Activated T-helper 9 cell treated with anti-CD3 and anti-CD28 coated beads, Interleukin-2, amount 50 U/mL, for 16 hours (primary cell): ENCODE measurements at places on chromosomes 16 and 17.
A peak's percentile ranks its signal among the peaks of the same experiment; 100 is the strongest.

GRCh38 chr16:3508736-3509135, 7.9 kb downstream of the CLUAP1 start:
- DNase-seq, result no peak

- DNase-seq, result no peak
Observed at GRCh38 chr17:15112846-15113617, 152.1 kb downstream of the PMP22 start.

- DNase-seq, result no peak
Observed at GRCh38 chr16:85507342-85507741, 105.8 kb upstream of the GSE1 start.

DNA sequence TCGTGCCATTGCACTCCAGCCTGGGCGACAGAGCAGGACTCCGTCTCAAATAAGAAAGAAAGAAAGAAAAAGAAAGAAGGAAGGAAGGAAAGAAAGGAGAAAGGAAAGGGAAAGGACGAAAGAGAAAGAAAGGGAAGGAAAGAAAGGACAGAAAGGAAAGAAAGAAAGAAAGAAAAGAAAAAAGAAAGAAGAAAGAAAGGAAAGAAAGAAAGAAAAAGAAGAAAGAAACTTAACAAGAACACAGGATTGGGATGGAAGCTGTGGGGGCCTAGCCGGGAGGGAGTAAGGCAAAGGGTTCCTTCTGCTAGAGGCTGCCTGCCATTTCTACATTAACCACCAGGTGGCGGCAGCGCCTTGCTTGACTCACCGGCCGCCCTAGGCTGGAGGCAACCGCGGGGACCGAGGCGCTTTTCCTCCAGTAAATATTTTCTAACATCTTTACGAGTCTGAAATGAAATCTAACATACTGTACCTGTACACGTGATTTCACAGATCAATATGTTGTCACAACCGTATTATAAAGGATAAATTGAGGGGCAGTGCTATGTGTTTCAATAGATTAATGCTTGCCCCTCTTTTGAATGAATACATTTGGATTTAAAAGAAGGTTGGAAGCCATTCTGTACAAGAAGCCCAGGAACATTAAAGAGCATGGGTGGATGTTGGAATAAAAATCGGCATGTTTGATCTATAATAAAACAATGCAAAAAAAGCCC, 6.1 kb downstream of the GJD3 start:
- peak; percentile 82 for DNase-seq

DNA sequence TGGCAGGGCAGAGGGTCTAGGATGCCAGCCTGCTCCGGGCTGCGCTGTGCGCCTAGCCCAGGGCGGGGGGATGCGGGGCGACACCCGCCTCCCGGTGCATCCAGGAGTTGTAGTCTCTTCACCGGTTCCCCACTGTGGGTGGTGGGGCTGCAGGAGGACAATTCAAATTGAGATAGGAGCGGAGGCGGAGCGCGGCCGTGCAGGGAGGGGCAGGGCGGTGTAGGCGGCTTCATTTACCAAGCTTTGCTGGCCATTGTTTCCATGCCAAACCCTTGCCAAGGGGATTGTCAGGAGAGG, 2047.4 kb downstream of the TP53TG3F start:
- DNase-seq, result no peak

DNA sequence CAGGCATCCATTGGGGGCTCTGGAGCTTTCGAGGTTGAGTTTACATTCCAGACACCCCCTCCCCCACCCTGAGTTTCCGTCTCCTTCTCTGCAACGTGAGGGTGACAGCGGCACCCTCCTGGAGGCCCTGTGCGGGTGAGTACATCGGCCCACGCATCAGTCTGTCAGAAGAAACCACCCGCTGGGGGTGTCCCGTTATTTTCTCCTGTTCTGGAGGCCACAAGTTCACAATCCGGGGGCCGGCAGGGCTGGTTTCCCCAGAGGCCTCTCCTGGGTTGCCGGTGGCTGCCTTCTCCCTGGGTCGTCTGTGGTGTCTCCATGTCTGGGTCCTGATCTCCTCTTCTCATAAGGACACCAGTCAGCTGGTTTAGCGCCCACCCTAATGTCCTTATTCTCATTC, 35.7 kb downstream of the GSE1 start:
- DNase-seq, result no peak

GRCh38 chr17:80160536-80160935, 9.3 kb upstream of the CARD14 start:
- DNase-seq, result no peak

DNA sequence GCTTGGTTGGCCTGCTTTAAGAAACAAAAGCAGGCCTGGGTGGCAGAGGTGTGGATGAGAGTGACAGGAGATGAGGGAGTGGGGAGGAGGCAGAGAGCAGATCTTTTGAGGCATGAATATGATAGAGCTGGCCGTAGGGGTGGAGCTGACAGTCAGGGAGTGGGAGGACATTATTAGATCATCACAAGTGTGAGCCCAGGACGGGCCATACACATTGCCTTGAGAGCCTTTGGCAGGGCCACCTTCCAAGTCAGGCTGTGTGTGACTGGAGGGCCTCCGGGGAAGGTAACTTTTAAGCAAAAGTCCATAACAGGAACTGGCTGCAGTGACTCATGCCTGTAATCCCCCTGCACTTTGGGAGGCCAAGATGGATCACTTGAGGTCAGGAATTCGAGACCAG, 26.3 kb downstream of the GINS3 start:
- no peak for DNase-seq

DNA sequence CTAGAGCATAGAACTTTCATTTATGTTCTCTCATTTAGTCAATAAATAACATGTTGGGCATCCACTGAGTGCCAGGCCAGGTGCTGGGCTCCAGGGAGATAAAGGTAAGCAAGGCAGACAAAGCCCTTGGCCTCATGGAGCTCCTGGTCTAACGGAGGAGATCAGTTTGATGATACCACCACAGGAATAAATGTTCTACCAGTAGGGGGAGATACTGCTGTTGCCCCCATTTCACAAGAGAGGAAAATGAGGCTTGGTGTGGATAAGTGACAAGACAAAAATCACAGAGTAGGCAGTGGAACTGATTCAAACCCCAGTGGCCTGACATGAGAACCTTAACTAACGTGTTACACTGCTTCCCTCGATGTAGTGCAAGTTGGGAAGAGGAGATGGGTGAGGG, 80.4 kb upstream of the ERCC4 start:
- DNase-seq, result no peak

DNA sequence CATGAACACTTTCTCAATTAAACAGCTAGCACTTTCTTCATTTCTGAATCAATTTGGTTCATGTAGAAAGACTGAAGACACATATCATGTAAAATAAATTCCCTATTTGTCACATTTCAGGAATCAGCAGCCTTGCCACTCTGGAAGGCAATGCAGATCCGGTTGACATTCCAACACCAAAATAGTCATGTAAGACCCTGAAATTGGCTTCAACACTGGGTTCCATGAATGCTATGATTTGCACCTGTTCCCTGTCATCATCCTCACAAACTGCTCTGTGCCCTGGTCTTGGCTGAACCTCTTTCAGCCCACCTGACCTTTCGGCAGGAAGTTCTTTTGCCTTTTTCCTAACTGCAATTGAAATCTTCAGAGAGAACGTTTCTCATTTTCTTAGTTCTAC, 156.9 kb downstream of the CDH8 start:
- DNase-seq, result no peak

DNA sequence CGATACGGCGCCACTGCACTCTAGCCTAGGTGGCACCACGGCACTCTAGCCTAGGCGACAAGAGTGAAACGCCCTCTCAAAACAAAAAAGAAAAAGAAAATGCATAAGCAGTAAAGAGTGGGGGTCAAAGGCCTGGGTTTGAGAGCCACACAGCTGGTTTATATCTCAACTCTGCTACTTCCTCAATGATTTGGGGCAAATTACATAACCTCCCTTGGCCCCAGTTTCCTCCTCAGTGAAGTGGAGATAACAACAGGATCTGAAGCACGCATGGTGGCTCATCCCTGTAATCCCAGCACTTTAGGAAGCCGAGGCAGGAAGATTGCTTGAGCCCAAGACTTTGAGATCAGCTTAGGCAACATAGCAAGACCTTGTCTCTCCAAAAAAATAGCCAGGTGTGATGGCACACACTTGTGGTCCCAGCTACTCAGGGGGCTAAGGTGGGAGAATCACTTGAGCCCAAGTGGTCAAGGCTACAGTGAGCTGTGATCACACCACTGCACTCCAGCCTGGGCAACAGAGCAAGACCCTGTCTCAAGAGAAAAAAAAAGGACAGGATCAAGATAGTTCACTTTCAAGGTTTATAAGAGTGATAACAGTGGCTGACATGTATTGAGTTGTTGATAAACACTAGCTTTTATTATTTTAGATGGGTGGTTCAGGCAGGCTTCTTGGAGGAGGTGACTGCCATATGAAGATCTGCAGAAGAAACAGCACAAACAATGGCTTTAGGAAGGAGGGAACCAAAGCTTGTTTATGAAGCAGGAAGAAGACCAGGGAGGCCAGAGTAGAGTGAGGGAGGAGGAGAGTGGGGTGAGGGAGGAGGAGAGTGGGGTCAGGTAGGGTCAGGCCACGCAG, 8.5 kb upstream of the COG1 start:
- DNase-seq, result no peak

DNA sequence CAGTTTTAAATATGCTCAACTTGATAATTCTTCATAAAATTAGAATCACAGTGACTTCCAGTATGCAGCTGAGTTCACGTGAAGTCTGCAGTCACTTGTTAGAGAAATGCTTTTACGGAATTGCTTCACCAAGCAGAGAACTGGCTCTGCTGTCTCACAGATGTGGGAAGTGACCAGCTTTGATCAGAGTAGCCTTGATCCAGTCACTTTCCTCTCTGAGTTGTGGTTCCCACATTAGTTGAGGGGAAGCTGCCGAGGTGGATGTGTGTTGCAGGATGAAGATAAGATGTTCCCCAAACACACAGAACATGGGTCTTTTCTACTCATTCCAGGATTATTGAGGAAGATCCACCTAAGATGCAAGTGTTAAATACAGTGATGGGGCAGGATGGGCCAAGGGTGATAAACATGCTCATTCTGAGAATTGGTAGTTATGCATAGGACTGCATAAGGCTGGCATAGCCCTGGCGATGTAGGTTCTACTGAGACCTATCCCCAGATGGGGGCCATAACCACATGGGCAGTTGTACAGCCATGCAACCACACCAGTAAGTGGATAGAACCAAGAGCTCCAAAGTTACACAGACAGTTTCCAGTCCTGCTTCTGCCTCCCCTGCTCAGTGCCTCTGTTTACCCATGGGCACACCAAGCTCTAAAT, 168.9 kb upstream of the MAF start:
- DNase-seq, result no peak

DNA sequence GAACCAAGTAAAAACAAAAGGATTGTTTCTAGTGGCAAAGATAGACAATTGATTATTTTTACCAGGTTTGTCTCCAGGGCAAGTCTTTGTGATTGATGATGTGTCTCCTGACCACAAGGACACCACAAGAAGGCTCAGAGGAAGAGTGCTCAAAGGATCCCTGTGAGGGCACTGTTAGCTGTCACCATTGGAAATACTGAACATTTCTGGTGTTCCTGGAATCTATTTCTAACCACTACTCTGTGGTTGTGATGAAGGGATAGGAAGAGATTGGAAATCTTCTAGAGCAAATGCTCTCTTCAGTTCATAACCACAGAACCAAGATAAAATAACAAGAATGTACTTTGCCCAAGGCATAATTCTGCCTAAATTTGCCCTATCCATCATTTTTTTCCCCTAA, 15.3 kb downstream of the RNF43 start:
- no peak for DNase-seq

- no peak for DNase-seq
Observed at GRCh38 chr16:522320-523096, 5.0 kb upstream of the CAPN15 start.

DNA sequence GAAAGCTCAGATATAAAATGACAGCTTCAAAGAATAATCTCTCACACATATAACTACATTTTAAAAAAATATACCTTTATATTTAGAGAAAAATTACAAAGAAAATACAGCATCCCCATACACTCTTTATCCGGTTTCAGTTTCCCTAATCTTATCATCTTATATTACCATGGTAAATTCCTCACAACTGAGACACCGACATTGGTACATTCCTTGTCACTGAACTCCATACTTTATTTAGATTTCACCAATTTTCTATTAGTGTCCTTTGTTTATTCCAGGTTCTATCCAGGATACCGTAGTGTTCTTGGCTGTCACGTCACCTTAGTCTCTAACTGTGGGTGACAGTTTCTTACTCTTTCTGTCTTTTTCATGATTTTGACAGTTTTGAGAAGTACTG, 22.0 kb upstream of the ABCA10 start:
- no peak for DNase-seq
